ENCODE measurements at places on chromosomes 11 and 22. TPM values are rescaled to one million over a fixed set of nuclear protein-coding genes. Genes with fewer than 3 reads are reported as not detected.

DNA sequence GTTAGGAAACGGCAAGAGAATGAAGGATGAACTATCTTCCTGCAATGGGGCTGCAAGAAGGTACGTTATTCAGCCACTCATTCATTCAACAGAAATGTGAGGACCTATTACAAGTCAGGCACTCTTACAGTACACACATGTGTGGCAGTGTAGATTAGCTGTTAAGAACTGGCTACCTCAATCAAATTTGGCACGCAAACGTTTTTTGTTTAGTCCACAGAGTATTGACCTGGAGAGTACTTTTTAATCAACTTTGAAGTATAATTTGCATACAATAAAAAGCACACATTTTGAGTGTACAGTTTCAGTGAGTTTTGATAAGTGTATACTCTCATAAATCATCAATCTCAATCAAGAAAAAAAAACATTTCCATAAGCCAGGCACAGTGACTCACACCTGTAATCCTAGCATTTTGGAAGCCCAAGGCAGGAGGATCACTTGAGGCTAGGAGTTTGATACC, 24.2 kb downstream of the MRTFA start:
- no peak for DNase-seq

Gene GALNT18
- total RNA-seq = 13.6 TPM

GRCh38 chr11:10806206-10806605, 2.5 kb downstream of the EIF4G2 start:
- no peak for DNase-seq

- no peak for DNase-seq
Measured at GRCh38 chr22:46051646-46052045, 74.7 kb upstream of the WNT7B start.

Gene HBG2
- 19.5 TPM for total RNA-seq

- DNase-seq = no peak
Measured at GRCh38 chr11:43582863-43583462, 97.6 kb upstream of the HSD17B12 start.

DNA sequence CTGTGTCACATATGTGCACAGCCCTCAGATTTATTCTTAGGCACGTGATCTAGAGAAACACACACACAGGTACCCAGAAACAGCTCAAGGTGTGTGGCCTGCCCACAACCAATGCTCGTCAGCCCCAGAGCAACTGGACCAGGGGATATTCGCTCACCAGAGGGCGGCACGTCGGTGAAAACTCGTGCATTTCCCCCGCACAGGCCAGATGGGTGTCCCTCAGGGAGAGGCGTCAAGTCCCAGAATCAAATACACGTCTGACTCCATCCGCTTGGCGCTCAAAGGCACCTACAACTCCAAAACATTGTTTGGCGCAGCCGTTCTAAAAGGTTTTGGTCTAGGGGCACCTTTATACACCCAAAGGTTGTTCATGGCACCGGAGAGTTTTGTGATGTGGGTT, 429.0 kb downstream of the BRD1 start:
- no peak for DNase-seq

- no peak for DNase-seq
Measured at GRCh38 chr22:48596111-48596850, 1231.4 kb downstream of the BRD1 start.

- DNase-seq = peak; percentile 31
Measured at GRCh38 chr22:44685384-44686056, 16.5 kb upstream of the PRR5 start.

Gene VSIG10L2
- total RNA-seq = not detected

- DNase-seq = no peak
Measured at GRCh38 chr11:1847926-1848639, 4.8 kb upstream of the LSP1 start.

Gene TALDO1
- 235 TPM for total RNA-seq

Measured in HT1080 (cell line).